Fibroblast of skin of left biceps (primary cell): ENCODE measurements at places on chromosomes 2 and 18.

DNA sequence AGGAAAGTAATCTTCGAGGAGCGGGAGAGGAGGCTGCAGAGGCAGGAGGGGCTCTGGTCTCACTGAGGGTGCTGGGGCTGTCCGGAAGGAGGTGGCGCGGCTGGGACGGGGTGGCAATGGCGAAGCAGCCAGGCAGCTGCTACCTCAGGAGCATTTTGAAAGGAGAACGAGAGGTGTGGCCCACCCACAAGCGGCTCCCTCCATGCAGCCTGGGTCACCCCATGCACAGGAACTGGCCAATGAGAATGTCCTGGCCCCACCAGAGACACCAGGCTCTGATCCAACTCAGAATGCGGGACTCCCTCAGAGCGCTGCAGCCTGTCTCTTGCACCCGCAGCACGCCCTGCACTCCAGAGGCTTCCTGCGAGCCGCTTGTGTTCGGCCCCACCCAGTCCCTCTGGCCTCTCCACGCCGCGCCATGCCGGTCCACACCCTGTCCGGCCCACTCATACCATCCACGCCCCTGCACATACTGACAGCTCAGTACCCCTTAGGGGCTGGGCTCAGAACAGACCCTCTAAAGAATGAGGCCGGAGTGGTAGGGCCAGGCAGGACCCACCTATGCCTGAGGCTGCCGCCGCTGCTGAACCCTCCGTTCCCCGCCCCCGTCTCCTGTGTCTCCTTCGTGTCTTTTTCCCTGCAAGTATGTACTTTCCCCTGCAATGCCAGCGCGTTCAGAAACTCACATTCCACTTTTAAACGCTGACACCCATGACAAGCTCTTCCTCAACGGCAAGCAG is 6.4 kb upstream of the BOK start:
- no peak for DNase-seq

- no peak for DNase-seq
Measured at GRCh38 chr18:9333441-9334328, 888 bp upstream of the TWSG1 start.

GRCh38 chr2:190720691-190721090 is 71.8 kb downstream of the NAB1 start:
- DNase-seq = no peak

DNA sequence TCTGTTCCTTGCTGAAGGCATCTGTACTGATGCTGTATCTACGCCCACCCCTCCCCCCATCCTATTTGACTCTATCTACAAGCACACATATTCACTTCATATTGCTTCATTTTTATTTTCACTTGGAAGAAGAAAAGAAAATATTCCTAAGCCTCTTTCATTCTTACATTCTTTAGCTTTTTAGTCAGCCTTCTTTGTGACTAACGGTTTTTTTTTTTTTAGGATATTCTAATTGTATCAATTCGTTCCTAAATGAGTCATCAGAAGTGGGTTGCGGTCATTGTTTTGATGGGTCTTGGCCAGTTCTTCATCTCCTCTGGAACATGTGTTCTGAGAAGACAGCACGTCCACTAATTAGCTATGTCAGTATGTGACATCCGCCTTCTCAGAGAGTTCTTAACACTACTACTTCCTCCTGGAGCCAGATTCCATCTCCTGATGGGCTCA is 88.7 kb downstream of the MYO1B start:
- peak; percentile 97 for DNase-seq

DNA sequence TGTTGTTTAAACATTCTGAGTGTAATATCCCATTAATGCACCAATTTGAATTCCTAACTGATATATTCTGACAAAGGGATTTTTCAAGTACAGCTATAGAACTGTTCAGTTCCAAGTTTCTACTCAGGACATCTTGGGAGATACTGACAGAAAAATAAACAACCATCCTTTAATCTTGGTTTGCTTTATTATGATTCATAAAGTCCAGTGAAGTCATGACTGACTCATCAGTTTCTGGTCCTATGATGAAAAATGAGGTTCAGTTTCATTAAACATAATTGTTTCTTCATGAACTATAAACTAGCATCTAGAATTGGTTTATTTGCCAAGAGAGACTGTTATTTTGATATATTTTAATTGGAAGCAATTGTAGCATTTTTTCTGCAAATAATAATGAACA is 896.2 kb downstream of the CCDC85A start:
- DNase-seq = no peak

- no peak for DNase-seq
Measured at GRCh38 chr2:94872088-94872618, 923 bp downstream of the TEKT4 start.

DNA sequence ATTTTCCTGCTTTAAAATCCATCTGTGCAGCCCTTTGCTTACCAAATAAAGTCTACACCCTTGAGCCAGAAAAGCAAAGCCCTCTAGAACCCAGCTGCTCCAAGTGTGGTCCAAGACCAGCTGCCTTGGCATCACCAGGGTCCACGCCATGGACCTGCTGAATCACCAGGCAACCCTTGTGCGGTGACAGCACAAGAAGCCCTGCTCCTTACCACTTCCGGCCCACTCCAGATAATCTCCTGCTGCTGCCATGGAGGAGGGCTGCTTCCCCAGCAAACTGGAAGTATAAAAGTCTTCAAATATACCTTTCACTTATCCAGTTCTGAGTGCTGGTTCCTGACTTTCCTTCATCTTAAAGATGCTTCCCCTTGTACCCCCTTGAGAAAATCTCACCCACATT is 106.0 kb upstream of the PKDCC start:
- DNase-seq = no peak

DNA sequence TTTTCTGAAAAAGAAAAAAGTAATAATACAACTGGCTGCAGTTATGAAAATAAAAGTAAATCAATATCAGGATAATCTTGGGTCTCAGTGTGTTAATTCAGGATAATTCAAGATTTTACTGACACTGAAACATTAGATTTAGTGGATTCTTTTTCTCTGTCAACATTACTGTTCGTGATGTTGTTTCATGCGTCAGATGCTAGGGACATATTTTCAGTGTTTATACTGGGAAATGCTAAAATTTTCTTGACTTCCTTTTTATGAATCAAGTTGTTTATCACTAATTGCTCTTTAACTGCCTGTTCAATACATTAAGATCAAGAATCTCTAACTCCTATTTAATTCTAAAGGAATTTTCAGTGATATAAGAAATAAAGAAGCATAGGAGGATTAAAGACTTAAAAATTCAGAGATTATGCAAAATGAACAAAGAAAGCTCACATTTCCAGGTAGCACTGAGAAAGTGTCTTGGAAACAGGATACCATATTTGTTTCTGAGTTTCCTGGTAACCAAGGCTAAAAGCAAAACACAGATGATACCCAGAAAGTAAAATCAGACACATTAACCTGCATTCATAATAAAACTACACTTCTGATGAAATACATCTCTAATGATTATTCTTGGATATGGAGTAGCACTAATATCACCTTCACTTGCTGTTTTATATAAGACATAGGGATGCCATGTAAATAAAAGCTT is 174.0 kb downstream of the ARL4C start:
- DNase-seq = no peak

GRCh38 chr2:70992945-70993853 is 1.5 kb downstream of the TEX261 start:
- DNase-seq = no peak

GRCh38 chr18:74531043-74531442 is 3.3 kb upstream of the CNDP1 start:
- no peak for DNase-seq

DNA sequence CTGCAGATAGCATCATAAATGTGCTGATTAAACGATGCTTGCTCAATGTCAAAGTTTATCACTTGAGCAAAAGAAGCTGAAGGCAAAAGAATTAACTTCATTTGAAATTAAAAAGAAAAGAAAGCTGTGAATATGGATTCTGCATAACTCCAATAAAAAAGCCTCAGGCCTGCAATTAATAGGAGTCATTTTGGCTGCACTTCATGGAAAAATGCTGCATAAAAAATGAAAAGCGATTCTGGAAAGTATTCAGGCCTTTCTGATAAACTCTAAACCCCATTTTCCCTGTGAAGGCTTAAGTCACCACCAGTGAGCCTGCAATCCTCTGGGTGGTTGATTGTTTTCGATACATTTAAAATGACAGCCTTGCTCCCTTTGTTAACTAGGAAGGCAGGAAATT is 1793.4 kb downstream of the SUCLG1 start:
- no peak for DNase-seq

DNA sequence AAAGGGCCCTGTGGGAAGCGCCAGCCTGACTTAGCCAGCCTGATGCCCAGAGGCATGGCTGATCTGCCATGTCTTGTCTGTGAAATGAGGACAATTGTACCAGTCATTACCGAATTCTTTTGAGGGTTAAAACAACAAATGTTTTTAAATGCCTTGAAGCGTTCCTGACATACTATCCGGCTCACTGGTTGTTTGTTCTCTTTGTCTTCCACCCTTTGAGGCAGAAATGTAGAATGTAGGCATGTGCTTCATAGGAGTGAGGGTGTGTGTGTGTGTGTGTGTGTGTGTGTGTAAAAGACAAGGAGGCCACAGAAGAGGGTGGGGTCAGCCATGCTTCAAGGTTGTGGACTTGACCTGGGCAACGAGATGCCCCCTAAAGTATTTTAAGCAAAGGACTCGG is 35.5 kb downstream of the TGFBRAP1 start:
- DNase-seq = no peak
